ENCODE measurements at places on chromosomes 16 and 17. TPM values are rescaled to one million over a fixed set of nuclear protein-coding genes. Genes with fewer than 3 reads are reported as not detected.

GRCh38 chr17:79304884-79305283 lies 230.3 kb downstream of the ENGASE start:
- no peak for DNase-seq

DNA sequence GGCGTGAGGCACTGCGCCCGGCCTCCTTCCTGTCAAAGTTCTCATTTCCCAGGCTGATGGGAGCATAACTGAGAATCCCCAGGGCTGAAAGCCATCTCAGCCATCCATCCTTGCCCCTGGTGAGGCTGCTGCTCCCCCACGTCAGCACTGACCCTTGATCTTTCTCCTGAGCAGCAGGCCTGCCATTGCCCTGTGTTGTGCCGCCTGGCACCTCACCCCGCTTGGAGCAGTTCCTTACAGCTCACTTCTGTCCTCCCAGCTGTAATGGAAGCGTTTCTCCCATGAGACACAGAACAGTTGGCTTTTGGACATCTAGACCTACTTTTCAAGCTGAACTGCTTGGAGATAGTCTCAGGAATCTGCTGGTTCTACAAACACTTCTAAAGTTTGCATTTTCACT lies 51.5 kb downstream of the OR1D5 start:
- no peak for DNase-seq

The MT1A gene
- total RNA-seq, result not detected

DNA sequence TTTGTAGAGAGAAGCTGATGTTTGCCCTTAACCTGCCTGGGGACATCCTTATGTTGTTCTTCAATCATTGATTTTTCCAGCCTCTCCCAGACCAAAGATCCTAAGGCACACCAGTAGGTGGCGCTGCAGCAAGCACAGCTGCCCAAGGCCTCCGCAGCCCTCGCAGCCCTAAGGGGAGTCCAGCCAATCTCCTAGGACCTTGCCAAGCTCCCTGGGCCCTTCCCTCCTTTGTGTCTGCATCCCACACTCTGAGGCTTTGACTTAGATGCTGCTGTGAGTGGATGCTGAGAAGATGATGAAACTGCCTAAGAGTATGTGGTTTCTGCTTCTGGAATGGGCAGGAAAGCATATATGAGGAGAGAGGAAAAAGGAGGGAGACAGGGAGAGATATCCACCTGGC lies 47.1 kb downstream of the SPACA3 start:
- DNase-seq, result peak; percentile 34

DNA sequence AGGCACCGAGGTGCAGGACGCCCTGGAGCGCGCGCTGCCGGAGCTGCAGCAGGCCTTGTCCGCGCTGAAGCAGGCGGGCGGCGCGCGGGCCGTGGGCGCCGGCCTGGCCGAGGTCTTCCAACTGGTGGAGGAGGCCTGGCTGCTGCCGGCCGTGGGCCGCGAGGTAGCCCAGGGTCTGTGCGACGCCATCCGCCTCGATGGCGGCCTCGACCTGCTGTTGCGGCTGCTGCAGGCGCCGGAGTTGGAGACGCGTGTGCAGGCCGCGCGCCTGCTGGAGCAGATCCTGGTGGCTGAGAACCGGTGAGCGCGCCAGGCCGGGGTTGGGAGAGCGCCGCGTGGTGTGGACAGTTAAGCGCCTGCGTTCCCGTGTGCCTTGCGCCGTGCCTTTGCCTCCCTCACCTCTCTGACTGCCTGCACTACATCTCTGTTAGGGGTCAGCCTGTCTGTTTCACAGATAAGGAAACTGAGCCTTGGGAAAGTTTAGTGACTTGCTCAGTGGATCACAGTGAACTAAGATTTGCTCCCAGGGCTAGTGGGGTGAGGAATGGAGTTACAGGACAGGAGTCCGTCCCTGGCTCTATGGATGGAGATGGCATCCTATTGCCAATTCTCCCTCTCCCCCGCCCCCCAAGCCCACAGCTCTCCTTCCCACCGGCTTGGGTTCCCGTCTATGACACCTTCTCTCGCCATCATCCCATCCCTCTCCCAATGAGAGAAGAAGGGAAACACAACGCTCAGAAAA lies 880 bp downstream of the SARM1 start:
- DNase-seq, result peak; percentile 43

The PRR14 gene
- total RNA-seq, result 74.0 TPM

- DNase-seq, result no peak
Observed at GRCh38 chr16:61887903-61888302, 148.3 kb downstream of the CDH8 start.

The RRAD gene
- total RNA-seq, result 0.61 TPM

The HYDIN gene
- not detected for total RNA-seq

DNA sequence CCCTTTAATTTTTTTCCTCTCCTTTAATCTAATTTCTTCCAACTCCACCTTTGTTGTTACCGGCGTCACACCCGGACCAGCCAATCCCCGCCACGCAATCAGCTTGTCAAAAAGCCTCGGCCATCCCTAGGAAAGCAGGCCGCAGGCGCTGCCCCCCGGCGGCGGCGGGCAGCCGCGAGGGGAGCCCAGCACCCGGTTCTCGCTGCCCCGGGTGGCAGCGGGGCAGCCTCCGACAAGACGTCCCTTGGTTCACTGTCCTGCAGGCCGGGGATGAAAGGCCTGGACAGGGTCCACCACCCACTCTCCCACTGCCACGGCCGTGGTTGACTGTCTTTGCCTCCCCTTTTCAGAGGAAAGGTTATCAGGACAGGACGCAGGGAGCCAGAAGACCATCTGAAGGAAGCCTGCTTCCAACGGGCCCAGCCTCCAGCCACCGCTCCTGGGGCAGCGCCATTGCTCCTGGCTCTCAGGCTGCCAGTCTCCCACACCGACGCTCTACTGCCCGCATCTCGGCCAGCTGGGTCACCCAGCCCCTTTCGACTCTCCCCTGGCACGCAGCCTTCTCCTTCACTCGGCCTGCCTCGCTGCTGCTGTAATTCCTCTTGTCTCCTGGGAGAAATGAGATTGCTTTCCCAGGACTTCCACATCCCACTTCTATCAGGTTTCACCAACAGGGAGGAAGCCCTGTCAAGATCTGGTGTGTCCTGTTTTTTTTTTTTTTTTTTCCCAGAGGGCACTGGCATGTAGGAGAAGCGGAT lies 2.8 kb upstream of the UBTF start:
- DNase-seq, result peak; percentile 76

DNA sequence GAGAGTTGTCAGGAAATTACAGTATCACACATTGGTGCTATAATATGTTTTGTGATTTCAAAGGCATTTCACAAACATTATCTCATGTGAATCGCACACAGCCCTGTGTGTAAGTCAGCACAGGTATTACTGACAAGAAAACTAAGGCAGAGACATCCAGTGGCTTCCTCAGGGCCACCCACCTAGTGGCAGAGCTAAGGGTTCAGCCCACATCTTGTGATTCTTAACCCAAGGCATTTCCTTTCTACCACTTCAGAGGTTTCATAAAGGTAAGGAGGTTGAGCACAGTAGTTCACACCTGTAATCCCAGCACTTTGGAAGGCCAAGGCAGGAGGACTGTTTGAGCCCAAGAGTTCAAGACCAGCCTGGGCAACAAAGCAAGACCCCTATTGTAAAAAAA lies 58.2 kb downstream of the STX8 start:
- peak; percentile 42 for DNase-seq

The PDILT gene
- total RNA-seq, result not detected

DNA sequence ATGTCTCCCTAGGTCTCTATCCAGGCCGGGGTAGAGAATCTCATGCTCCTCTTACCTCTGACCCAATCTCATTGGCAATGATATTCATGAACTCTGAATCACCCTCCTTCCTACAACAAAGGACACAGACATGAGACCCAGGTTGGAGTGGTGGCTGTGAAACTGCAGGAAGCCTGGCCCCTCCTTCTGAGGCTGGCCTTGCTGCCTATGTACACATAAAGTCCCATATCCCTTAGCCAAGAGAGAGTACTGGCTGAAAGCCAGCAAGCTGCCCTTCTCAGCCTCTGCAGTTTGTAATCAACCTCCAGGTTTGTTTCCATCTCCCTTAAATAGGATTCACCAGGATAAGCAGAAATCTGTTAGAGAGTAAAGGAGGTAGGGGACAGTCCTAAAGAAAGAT lies 10.6 kb downstream of the AARSD1 start:
- DNase-seq, result no peak

The MYH8 gene
- total RNA-seq, result not detected

- DNase-seq, result peak; percentile 74
Observed at GRCh38 chr16:79770244-79771064, 169.9 kb upstream of the MAF start.

DNA sequence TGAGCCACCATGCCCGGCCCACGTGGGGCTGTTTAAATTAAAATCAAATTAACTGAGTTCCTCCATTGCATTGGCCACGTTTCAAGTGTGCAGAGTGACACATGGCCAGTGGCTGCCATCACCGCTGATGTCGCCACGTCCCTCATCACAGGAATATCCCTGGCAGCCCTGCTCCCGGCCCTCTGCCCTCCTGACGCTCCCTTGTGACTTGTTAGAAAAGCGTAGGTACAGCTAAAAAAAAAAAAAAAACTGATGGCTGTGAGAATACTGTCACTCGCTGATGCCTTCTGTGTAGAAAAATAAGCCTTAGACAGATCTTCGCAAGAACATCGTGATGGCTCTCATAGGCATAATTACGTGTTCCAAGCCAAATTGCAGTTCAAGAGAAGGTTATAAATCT lies 21.7 kb downstream of the CARHSP1 start:
- DNase-seq, result no peak

GRCh38 chr17:40522250-40522960 lies 21.0 kb upstream of the TNS4 start:
- no peak for DNase-seq

- no peak for DNase-seq
Observed at GRCh38 chr17:58516644-58517377, 2.4 kb upstream of the MTMR4 start.

DNA sequence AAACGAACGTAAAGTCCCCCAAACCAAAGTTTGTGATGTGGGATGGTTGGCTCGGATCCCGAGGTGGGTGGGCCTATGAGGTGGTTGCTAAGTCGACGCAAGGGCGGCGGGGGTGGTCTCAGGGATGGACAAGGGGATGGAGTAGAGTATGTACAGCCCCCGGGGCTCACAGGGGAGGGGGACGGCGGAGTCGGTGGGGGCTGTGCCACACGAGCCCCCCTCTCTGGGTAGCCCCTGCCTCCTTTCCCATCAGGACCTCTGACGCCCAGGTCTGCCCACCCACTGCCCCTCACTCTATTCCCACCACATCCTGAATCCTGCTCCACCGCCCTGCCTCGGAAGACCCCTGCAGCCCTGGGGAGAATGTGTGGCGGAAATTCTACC lies 15.2 kb downstream of the IL34 start:
- no peak for DNase-seq

- no peak for DNase-seq
Observed at GRCh38 chr17:17480593-17481148, 3.9 kb downstream of the MED9 start.

DNA sequence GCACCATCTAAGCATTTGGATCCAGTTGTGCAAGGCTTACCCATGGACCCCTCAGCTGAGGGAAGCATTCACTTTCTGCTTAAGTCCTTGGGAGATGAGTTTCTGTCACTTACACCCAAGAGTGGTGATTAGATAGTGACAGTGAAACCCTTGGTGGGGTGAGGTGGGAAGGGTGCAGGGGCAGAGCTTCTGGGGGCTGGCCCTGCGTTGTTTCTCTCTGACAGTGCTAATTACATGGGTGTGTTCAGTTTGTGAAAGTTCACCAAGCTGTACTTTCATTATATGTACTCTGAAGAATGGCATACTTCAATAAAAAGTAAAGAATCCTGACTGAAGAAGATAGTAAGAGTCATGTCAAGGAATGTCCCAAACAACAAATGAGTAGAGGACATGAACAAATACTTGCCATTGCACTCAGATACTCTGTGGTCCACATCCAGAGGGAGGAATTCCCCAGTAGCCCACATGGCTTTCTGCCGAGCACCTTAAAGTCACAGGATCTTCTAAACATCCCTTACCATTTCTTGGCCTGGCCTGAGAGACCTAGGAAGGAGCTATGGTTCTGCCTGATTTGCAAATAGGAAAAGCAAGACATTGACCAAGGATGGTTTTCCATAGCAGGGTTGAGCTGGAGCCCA lies 8.4 kb downstream of the CHST6 start:
- DNase-seq, result no peak

DNA sequence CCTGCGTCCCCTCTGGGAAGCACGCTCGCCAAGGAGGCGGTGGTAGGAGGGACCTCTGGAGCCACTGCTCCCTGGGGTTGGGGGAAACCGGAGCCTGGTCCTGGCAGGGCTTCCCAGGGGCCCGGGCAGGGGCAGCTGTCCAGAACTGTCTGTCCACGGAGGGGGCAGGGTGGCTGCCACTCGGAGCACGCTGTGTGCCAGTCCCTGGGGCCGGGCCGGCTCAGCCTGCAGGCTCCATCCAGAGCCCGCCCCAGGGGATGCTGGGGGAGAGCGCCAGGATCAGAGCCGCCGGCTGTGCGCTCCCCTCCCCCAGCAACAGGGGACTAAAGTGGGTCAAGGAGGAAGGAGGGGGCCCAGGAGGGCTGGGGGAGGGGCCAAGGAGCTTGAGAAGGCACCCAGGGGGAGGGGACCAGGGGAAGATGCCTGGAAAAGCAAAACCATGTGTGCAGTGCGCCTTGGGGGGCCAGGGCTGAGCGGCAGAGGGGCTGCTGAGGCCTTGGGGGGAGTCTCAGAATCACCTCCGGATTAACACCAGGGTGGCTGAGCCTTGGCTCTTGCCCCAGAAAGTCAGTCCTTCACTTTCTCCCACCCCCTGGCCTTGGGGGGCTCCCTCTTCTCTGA lies 21.3 kb downstream of the ZNF423 start:
- DNase-seq, result no peak

The VAMP2 gene
- 33.7 TPM for total RNA-seq

The TPPP3 gene
- not detected for total RNA-seq

DNA sequence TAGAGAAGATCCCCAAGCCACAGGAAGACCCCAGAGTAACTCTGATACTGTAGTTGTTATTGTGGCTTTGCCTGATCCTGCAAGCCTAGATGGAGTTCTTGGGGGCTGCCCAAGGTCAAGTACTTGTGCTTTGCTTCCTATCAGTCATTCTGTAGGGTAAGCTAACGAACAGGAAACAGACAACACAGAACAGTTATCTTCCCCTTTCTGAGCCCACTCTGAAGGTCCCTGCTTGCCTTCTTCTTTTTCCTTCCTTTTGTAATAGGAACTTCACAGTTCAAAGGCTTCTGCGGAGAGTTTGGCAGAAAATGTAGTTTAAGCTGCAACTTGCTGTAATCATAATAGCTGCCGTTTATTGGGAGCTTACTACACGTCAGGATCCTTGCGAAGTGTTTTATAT lies 494.1 kb upstream of the ERCC4 start:
- DNase-seq, result no peak

The ITGA2B gene
- 1.7 TPM for total RNA-seq

GRCh38 chr17:42346481-42346880 lies 41.8 kb downstream of the STAT3 start:
- no peak for DNase-seq

GRCh38 chr17:49762151-49762941 lies 1.6 kb downstream of the FAM117A start:
- no peak for DNase-seq
